ENCODE measurements at places on chromosomes 2 and 18.

- no peak for DNase-seq
Measured at GRCh38 chr2:44833171-44834069, 108.1 kb upstream of the SIX3 start.

DNA sequence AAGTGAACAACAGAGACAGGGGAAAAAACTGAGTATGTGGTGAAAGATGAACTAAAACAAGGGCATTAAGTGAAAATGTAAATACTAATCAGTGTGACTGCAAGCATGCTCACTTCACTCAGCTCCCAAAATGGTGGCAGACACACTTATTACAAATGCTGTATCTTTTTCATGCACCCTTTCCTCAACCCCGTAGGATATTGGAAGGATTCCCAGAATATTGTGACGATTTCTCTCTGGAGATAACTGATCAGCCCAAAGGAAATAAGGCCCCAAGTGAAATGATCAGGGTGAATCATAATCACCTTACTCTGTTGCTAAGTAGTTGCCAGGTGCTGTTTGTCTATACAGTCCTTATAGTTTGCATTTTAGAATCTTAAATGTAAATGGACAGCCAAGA, 138.9 kb upstream of the IL1R2 start:
- no peak for DNase-seq

DNA sequence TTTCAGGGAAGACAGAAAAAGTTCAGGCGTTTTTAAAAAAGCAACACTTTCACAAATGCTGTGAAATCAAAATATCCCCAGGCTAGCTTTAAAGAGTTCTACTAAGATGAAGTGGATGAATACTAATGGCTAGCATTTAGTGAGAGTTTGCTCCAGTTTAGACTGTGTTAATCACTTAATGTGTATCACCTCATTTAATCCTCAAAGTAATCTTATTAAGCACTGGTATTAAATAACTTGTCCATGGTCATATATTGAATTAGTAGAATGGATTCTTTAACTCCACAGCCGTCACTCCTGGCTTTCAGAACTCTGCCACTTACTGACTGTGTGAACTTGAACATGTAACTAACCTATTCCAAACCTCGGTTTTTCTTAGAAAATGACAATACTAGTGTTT, 66.0 kb downstream of the CABYR start:
- no peak for DNase-seq

DNA sequence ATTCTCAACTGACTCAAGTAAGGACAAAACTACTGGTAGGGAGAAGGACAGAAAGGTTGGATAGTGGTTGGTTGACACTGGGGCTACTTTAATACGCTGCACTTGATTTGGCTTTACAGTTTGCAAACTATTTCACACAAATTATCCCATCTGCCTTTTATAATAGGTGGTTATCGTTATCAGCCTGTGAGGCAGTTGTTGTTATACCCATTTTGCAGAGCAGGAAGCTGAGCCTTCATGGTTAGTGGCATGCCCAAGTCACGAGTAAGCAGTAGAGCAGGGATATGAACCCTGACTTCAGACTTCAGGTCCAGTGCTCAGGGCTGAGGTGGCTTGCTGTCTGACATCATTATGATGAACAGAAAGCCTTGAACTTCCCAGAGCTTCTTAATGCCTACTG, 5.3 kb downstream of the CTIF start:
- DNase-seq = no peak

- DNase-seq = no peak
Measured at GRCh38 chr2:156649596-156649995, 213.4 kb downstream of the GPD2 start.
